ENCODE measurements at places on chromosomes 16 and 17. TPM values are rescaled to one million over a fixed set of nuclear protein-coding genes. Genes with fewer than 3 reads are reported as not detected.

The KRTAP2-2 gene
- not detected for total RNA-seq

The SLC35G6 gene
- not detected for total RNA-seq

The KRT40 gene
- not detected for total RNA-seq

The OR3A3 gene
- not detected for total RNA-seq

DNA sequence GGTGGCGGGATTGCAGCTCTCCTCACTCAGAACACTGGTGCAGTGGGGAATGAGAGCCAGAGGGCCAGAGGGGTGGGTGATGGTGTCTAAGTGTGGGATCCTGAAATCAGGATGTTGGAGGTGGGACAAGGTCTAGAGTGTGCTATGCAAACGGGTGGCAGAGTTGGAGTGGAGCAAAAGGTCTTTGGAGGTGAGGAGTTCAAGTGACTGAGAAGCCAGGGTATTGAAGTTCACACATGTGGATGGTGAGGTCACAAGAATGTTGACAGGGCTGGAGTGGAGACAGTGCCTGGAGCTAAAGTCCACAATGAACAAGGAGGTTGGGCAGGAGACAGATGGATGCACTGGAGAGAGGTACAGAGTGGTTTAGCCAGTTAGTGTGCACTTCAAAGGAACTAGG lies 38.3 kb upstream of the MAP3K14 start:
- peak; percentile 48 for ATAC-seq

GRCh38 chr17:18258356-18259038 lies at the start of gene FLII:
TSS of gene FLII (minus strand) at chr17:18258738. CDS start at chr17:18258690, 48 bp downstream.
- peak; percentile 51 for ATAC-seq

GRCh38 chr16:50605733-50606430 lies 57.7 kb downstream of the NKD1 start:
- ATAC-seq: no peak

DNA sequence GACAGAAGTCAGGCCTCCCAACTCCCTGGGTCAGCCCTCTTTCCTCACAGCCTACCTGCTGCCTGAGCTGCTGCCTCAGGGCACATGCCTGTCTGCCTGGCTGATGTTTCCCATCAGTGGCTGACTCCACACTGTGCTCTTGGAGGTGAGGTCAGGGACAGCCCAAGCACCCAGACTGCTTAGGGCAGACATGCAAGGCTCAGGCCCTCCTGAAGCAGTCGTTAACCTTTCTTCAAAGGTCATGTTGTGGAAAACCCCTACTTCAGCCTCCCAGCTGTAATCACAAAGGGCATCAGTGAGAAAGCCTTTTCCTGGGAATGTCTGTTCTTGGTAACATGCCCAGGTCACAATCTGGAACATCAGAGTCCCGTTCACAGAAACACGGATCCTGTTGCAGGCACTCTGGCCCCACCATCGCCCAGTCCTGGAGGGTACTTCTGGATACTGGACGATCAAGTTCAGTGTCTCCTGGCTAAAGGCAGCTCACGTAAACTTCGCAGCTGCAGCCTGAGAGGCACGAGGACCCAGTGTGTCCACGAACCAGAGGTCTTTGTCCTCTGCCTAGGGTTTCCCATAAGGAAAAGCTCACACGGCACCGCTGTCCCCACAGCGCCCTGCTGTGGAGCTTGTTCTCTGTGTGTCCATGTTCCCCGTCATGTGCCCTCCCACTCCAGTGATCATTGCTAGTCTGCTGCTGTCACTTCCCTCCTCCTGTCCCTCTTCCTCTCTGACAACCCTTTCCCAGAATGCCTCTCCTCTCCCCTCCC lies 54.9 kb downstream of the GNAO1 start:
- peak; percentile 77 for ATAC-seq

GRCh38 chr17:63961355-63962212 lies 11.1 kb downstream of the SCN4A start:
- peak; percentile 65 for ATAC-seq

DNA sequence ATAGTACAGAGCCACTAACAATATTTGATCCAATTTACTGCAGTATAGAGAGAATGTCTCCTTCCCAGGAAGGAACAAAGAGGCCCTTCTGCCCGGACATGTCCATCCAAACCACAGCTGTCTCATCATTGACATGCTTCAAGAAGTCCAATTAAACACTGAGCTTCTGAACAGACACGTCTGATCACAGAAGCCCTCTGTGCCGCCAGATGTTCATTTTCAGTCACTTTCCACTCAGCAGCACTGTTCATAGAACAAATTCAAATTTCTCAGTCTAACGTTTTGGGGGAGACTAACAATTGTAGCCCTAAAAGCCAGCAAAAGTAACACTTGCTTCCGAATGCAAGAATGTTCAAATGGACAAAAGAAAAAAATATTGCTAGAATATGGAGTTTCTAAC lies 15.3 kb downstream of the ZC3H7A start:
- ATAC-seq: peak; percentile 43

DNA sequence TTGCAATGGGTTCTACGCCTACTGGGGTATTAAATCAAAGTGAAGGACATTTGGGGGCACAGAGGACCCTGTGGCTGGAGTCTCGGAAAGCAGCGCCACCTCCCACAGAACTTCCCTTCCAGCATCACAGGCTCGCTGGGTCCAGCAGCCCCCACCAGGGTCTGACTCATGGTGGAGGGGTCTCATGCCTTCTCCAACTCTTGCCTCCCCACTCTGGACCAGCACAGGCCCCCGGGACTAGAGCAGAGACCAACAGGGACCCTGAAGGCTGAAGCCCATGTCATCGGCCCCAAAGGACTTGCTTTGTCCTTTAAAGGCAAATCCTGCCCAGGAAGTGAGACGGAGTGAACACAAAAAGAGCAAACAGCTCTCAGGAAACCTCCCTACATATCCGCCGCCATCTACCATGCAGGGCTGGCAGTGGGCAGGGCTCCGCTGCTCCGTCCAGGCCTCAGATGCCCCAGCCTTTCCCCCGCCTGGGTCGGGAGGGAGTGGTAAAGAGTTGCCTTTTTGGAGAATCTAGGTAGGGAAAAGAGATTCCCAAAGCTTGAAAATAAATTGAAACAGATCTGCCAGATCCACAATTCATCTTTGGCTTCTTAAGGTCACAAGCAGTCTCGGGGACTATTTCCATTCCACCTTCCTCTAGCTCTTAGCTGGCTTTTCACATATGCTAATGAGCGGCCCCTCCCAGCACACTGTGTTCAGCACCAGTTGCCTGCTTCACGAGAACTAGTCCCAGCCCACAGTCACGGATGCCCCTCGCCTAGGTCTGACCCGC lies 2.1 kb upstream of the GPRC5C start:
- peak; percentile 12 for ATAC-seq

DNA sequence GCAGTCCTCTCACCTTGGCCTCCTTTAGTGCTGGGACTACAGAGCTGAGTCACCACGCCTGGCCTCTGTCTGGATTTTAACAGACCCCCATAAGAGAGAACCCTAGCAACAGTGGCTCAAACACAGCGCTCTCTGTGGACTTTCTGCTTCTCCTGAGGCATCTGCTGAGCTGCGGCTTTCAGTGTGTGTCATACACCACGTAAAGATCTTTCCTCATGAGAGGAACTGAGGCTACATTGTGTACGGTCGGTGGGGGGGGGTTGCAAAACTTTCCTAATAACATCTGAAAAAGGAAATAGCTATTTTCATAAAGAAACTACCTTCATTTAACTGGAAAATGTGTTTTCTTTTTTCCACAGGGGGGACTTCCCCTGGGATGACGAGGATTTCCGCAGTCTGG lies 32.9 kb downstream of the DEF8 start:
- ATAC-seq: no peak

- ATAC-seq: no peak
These were observed 9.8 kb downstream of the WSCD1 start for GRCh38 chr17:6079960-6080359.

DNA sequence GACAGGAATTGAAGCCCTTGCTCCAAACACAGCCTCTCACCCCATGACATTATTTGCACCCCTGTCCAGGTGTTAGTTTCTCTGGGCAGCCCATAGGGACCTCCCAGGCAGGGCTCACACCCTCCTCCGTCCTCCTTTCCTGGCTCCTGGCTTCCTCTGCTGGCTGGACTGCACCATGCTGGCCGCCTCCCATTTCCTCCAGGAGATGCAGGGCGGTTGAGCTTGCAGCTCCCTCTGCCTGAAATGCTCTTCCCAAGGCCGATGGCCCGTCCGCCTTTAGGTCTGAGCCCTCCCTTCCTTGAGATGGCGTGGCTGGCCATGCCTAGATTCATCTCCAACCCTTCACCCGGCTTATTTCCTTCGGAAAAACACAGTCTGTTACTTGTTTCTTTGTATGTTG lies 334.8 kb downstream of the SNX29 start:
- no peak for ATAC-seq

GRCh38 chr17:12089809-12090384 lies 69.2 kb downstream of the MAP2K4 start:
- no peak for ATAC-seq

DNA sequence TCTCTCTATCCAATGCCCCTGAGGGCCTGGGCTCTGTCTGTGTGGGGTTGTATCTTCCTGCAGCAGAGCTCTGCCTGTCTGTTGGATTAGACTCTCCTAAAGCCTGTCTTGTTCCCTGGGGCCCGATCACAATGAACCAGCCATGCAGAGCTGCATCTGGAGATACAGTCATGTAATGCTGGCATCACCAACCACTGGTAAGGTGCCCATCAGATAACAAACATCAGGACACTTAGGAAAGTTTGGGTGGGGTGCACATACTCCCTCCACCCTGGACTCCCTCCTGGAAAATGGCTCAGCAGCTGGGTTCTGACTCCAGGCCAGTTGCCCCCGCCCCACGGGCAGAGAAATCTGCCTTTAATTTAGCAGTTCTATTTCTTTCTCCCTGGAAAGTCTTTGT lies 61.3 kb upstream of the BRD7 start:
- ATAC-seq: no peak

GRCh38 chr16:88369447-88370008 lies 13.2 kb upstream of the ZNF469 start:
- no peak for ATAC-seq
